Activated T-cell treated with anti-CD3 and anti-CD28 coated beads for 48 hours (primary cell): ENCODE measurements at places on chromosomes 12 and 14.

- DNase-seq: no peak
These were observed 13.1 kb upstream of the DAAM1 start for GRCh38 chr14:59175404-59175803.

GRCh38 chr12:68809190-68810026 lies 1.4 kb downstream of the MDM2 start:
- DNase-seq: no peak

- no peak for DNase-seq
These were observed 60.7 kb upstream of the PYGL start for GRCh38 chr14:51004801-51005526.

GRCh38 chr12:109467978-109468676 lies 9.0 kb downstream of the KCTD10 start:
- DNase-seq: no peak

DNA sequence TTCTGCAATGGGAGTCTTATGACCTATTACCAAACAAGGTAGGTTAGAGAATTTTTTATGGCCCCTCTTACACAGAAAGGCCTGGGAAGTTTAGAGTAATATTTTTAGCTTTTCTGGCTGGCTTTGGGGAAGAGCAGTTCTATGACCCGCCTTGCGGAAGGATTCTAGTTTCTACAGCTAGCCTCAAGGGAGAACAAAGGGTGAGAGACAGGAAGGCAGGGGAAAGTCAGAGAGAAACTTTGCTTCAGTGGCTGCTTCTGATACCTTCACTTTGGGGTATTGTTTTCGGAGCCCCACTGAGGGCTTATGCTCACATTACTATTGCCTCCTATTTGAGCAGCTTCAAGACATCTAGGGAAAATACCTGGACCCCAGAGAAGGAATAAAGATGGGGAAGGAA lies 80.7 kb upstream of the NUDT4 start:
- DNase-seq: no peak
